ENCODE measurements at places on chromosomes 5 and 9.

- no peak for DNase-seq
Measured at GRCh38 chr9:74824654-74825053, 63.1 kb downstream of the TRPM6 start.

GRCh38 chr9:16987026-16987425 lies 116.6 kb upstream of the BNC2 start:
- no peak for DNase-seq

DNA sequence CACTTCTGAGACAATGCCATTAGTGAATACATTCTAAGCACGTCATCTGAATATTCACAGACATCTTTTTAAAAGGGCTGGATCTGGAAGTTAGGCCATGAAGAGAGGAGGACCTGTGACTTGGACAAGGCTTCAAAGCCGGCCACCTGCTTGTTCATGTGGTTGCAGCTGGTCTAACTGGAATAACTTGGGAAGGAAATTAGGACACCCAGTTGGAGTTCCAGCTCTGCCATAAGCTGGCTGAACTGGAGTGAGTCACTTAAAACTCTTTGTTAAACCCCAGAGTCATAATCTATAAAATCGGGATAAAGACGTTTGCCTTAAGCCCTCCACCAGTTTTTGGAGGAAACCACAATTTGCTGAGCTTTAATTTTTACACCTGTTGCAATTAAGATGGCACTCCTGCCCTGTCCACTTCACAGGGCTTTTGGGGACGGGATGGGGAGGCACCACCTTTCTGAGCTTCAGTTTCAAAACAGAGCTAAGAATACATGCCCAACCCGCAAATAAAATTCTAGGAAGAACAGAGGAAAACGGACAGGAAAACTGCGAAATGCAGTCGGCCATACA lies 536 bp upstream of the STX17 start:
- no peak for DNase-seq

DNA sequence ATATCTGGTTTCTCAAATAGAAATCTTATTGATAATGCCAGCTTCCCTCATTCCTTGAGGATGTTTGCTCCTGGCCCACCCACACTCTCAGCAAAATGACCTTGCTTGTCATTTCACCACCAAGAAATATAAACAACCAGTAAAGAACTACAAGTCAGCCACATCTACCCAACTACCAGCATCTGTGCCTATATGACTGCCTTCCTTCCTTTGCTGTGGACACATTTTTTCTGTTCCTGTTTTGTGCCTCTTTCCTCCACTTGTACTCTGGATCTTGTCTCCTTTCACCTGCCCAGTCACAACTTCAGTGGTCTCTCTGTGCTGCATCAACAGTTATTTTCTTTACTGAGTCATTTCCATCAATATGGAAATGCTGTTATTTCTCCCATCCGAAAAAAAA lies 20.3 kb downstream of the KIF2A start:
- DNase-seq: no peak

DNA sequence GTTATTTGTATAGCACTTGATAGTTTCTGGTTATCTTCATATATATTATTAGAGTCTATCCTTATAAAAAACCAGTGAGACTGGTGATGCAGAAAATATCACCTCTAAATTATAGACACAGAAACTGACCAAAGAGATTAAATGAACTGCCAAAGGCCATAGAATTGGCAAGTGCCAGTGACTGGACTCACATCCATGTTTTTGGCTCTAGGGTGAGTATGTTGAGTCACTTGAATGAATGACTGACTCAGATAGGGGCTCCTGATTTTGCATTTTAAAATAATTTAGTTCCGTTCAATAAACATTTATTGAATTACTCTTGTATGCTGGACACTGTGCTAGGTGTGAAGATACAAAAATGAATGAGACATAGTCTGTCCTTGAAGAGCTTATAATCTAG lies 70.7 kb downstream of the NR2F1 start:
- DNase-seq: no peak

DNA sequence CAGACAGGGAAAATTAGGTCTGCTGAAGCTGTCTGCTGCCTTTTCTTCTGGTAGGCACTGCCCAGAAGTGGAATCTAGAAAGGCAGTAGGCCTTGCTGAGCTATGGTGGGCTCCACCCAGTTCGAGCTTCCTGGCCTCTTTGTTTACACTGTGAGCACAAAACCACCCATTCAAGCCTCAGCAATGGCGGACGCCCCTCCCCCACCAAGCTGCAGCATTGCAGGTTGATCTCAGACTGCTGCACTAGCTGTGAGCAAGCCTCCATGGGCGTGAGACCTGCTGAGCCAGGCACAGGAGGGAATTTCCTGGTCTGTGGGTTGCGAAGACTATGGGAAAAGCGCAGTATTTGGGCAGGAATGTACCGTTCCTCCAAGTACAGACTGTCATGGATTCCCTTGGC lies 18.5 kb downstream of the AGTPBP1 start:
- DNase-seq: peak; percentile 64

Data from CD4-positive, alpha-beta T cell treated with Interleukin-1 beta for 1 hour (primary cell).